ENCODE measurements at places on chromosomes 6 and 20.
A peak's percentile ranks its signal among the peaks of the same experiment; 100 is the strongest.

DNA sequence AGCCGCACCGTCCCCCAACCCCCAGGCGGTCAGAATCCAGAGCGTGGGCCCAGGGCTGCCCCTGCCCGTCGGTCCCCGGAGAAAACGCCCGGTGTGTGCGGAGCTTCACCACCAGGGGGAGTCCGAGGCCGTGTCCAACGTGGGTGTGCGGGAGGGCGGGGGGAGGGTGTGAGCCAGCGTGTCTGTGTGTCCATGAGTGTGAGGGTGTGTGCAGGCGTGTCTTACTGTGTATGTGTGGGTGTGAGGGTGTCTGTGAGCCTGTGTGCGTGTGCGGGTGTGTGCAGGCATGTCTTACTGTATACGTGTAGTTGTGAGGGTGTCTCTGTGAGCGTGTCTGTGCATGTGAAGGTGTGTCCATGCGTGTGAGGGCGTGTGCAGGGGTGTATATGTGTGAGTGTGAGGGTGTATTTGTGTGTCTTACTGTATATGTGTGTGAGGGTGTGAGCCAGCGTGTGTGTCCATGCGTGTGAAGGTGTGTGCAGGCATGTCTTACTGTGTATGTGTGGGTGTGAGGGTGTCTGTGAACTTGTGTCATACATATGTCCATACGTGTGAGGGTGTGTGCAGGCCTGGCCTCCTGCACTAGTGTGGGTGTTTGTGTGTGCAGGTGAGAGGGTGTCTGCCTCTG is 24.6 kb upstream of the GATA5 start:
- DNase-seq, result peak; percentile 40

DNA sequence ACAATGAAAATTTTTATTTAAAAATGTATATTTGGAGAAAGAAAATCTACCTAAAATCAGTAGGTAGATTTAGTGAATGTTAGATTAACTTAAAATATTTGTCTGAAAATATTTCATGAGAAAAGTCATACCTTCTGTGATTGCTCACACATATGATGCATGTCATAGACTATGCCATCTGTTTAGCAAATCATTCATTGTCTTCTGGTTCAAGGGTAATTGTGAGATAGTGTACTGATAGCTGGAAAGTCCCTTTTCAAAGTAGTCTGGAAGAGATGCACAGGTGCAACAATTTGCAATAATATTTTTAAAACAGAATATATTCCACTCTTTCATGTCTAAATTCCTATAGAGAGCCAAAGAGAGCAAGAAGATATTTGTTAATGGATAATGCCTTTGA is 21.0 kb upstream of the RNF217 start:
- DNase-seq, result no peak

DNA sequence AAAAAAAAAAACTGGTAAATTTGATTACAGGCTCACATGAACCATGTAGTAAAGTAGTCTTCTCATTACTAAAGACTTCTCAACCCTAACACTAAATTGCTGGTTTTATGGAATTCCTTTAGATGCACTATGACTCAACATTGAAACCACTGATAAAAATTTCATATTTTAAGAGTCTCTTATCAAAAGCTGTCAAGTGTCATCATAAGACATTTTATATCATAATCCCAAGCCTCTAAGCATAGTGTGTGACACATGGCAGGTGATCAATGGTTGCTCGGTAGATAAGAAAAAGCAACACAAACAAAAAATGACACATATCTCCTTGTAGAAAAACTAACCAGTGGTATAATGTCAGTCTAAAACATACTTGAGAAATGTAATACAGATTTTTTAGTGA is 258.4 kb downstream of the RNGTT start:
- no peak for DNase-seq

DNA sequence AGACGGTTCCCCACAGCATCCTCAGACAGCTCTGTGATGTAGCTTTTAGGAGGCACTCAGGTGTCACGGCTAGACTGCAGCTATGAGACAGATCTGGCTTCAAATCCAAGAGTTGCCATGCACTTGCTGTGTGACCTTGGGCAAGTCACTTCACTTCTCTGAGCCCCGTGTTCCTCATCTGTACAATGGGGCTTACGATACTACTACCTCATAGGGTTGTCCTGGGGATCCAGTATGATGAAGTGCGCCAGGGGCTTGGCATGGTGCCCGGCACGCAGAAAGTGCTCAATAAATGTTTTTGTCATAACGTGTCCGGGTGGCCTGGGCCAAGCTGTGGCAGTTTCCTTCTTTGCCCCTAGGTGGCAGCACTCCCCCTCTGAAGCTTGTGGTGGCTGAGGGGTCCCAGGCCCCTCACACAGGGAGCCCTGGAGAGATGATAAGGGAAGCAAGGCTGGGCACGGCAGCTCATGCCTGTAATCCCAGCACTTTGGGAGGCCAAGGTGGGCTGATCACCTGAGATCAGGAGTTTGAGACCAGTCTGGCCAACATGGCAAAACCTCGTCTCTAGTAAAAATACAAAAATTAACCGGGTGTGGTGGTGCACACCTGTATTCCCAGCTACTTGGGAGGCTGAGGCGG is 19.1 kb upstream of the CHMP4B start:
- no peak for DNase-seq

DNA sequence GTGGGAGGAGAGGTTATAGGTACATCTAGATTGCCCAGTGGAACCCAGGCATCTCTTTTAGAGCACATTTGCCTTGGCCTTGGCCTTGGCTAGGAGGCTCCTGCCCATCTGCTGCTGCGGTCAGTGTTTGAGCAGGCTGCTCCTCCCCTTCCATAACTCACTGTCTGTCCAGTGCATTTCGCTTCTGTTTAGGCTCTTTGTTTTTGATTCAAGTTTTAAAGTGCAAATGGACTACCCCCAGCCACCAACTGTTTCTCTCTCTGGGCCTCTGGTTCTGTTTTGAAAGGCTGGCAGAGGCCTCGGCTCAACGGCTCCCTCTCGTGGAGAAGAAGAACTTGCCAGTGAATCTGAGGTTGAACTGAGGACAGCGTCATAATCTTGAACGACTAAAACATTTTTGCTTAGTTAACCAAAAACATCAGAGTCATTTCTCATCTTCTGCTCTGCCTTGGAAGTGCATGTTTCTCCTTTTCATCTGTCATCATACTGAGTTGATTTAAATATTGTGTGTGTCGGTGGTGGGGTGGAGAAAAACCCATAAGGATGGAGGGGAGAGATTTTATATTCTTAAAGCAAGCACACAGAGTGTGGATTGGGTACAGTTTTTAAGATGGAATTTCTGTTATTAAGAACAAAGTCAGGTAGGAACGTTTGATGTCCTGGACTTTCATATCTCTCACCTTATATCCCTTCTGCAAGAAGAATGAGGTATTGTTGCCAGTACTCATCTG is 171.4 kb downstream of the DTNBP1 start:
- DNase-seq, result peak; percentile 68

- DNase-seq, result no peak
Observed at GRCh38 chr6:39441986-39442385, 119.5 kb upstream of the KCNK16 start.

- no peak for DNase-seq
Observed at GRCh38 chr6:1593286-1593957, 16.3 kb upstream of the FOXC1 start.

DNA sequence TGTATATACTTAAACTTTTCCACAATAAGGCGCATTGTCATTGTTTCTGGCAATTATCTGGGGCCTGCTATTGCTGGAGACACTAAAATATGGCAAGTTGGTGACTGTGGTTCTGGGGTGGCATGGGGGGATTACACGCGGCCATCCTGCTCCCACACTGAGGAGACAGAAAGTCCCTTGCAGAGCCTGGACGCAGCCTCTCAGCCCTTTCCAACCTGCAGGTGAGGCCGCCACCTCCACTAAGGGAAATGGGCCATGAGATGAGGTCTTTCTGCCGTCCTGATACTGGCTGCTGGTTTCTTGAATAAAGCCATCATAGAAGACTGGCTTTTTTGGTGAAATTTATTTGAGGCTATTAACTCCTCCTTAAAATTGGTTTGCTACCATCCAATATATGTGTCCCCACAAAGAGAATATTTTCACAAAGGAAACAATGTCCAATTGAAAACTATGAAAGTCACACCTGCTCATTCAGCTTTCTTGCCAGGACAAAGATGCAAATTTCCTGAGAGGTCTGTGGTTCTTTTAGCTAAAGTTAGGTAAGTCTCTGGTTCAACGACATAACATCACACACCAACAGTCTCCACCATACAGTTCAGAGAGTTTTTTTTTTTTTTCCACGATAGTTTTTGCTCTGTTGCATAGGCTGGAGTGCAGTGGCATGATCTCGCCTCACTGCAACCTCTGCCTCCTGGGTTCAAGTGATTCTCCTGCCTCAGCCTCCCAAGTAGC is 13.0 kb downstream of the TXNDC5 start:
- no peak for DNase-seq

DNA sequence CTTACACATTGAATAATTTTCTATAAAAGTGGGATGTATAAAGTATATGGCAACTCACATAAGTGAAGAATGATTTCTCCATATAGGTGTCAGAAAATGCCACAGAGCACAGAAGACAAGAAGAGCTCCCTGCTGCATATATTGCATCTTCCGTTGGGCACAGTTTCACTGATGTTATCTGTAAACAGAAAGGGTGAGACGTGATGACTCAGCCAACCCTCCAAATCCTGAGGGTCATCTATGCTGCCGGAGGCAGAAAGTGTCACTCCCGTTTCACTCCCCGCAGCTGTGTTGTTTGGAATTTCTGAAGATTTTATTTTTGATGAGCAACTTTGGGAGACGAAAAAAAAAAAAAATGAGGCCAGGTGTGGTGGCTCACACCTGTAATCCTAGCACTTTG is 644.1 kb downstream of the C6orf118 start:
- DNase-seq, result no peak

DNA sequence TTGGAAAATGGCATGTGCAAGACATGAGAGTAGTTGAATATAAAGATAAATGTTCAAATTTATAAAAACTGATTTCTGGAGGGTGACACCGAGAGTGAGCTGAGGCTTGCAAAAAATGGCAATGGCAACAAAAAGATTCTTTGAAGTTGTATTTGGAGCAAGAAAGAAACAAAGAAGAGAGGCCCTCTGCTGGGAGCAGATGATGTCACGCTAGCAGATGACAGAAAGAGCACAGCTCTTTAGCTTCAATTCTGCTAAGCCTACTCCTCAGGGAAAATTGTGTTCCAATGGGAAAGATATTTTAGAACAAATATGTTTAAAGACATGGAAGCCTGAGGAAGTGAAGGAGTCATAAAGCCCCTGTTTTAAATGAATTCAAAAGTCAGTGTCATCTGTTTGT is 125.3 kb upstream of the NOX3 start:
- no peak for DNase-seq

DNA sequence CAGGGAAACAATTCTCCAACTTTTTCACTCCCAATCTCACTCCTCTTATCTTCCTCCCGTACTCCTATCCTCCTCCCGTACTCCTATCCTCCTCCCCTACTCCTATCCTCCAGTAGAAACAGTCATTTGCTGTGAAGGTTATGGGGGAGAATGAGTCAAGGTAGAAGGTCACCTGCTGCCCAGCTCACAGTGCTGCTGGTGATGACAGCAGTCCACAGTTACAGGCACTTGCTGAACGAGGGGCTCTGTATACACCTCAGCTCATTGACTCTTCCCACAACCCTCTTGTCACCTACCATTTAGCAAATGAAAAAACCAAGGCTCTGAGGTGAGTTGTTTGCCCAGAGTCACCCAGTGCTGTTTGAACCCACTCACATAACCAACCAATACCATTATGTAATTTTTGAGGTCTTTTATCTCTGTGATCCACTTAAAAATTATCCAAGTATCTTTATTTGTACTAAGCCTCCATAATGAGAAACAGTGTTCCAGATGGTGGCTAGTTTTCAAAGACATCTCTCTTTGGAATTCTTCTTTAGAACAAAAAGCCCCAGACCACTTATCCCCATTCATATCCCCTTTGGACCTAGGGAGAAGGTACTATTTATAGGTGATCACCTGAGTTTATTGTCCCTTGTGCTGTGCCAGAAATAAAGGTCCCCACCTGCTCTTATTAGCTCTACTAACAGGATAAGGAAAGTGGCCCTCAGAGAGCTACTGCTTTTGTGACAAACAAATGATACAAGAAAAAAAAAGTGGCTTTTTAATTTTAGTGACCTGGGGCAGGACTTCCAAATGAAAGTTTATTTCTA is 53.2 kb downstream of the PTPN1 start:
- peak; percentile 77 for DNase-seq

DNA sequence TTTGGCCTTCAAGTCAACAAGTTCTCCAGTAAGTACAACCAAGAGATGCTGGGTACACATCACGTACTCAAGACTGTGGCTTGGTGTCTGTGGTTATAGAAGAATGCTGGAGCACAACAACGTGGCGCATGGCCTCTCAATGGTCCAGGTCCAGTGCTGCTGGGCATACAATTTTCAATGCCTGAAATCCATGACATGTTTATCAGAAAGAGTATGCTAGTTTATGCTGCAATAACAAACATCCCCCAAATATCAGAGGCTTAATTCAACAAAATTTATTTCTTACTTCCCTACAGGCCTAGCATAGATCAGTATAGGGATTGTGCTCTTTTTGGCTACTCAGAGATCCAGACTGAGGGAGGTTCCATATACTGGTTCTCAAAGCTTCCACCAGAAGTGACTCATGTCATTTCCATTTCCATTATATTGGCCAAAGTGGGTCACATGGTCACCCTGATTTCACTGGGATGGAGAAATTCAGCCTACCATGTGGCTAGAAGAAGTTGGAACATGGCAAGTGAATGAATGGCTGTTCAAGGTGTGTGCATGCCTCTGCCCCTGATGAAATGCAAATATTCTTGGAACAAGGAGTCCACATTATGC is 33.3 kb upstream of the KIF16B start:
- no peak for DNase-seq

- no peak for DNase-seq
Observed at GRCh38 chr6:120871416-120872261, 462.6 kb downstream of the TBC1D32 start.

DNA sequence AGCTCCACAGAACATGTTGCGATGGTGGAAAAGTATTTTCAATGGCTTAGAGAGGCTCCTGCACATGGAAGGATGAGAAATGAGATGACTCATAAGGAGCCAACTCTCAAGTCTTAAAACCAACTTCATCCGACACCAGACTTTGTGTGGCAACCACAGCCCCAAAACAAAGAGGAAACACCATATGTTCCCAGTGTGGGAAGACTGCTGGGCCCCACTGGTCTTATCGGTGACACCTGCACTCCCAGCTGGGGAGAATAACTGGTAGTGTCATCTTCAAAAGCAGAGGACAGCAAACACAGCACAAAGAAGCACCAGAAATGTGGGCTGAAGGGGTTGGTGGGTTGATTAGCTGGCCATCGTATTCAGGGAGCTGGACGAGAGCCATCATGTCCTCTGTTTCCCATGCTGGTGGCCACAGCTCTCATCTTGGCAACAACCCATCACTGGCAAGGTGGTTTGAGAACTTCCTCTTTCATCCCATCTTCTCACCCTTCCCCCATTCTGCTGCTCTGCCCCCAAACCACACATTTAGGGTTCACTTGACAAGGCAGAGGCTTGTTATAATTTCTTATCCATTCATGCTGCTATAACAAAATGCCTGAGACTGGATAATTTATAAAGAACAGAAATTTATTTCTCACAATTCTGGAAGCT is 46.0 kb upstream of the TASP1 start:
- DNase-seq, result no peak

DNA sequence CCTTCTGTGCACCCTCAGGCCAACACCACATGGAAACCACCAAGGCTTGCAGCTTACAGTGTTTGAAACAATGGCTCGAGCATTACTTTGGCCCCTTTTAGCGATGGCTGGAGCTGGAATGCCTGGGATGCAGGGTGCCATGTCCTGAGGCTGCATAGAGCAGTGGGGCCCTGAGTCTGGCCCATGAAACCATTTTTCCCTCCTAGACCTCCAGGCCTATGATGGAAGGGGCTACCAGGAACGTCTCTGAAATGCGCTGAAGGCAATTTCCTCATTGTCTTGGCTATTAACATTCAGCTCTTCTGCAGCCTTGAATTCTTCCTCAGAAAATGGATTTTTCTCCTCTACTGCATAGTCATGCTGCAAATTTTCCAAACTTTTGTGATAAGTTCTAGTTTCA is 29.9 kb upstream of the SERINC1 start:
- no peak for DNase-seq

Data from DMS79 treated with DMSO at 0.1 percent for 48 hours (cell line).